ENCODE measurements at places on chromosomes 3 and 15. TPM values are rescaled to one million over a fixed set of nuclear protein-coding genes. Genes with fewer than 3 reads are reported as not detected.

GRCh38 chr3:13287833-13288232, 132.3 kb downstream of the NUP210 start:
- no peak for DNase-seq

DNA sequence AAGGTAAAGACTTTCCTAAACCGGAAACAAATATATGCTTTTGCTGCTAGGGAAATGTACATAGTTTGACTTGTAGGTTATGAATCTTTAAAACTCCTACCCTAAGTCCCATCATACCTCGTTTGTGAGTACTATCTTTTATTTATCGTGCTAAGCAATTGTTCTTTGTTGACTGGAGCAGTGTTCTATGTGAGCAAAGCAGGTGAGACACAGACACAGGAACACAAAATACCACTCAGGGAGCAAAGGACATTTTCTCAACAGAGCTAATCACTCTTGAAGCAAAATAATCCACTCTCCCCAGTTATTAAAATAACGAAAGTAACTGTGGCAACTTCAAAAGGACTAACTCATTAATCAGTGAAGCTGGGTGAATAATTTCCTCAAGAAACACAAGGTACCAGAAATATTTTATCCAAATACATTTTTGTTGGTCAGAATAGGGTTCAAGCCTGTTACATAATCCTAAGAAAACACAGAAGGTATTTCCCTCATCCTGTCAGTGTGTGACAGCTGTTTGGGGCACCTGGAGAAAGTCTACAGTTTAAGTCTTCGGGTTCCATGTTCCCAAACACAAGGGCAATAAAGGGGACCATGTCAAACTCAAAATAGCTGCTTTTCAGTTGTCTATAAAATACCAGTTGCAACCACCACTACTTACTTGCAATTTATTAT, 407.7 kb downstream of the FOXP1 start:
- no peak for DNase-seq

- no peak for DNase-seq
Measured at GRCh38 chr15:75198560-75199356, 2.9 kb upstream of the C15orf39 start.

DNA sequence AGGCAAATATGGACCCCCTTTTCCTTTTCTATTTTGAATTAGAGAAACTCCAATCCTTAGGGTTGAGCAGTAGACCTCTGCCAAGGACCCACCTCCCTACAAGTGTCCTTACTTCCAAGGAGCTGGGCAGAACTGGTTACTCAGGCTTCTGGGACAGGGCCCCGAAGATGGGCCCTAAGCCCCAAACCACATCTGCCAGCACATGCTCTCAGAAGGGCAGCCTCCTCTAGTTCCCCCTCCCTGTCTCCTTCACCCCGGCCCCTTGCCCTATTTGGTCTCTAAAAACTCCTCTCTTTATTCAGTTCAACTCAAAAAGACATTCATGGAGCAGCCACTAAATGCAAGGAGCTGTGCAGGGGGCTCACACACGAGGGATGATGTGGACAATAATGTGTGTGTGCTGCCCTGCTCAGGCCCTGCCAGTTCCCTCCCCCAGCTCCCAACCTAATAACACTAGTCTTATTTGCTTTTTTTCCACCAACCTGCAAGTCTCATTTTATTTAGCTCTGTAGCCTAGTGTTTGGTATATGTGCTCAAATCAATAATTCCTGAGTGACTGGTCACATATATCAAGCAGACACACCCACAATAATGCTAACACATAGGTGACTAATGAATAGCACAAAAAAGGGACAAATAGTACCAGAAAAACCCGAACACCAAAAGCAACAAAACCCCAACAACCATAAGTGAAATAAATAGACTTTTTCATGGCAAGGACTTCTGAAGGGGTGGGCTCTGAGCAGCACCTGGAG, 12.2 kb downstream of the ZDHHC3 start:
- DNase-seq = no peak

DNA sequence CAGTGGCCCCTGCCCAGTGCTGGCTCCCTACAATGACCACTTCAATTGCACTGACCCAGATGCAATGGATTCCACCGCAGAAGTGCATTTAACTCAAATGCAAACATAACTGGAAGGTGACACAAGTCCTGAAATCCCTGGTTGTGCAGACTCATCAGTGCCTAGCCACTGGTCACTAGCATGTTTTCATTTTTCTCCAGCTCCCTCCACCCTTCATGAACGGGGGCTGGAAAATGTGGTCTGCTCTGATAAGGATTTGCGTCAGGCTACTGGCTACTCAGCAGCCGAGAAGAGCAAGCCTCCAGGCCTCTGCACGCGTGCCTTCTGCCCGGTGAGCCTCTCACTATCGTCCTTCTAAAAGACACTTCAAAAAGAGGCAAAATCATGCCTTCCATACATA, 27.4 kb upstream of the FURIN start:
- no peak for DNase-seq

The FGF12 gene
- total RNA-seq = 1.7 TPM

DNA sequence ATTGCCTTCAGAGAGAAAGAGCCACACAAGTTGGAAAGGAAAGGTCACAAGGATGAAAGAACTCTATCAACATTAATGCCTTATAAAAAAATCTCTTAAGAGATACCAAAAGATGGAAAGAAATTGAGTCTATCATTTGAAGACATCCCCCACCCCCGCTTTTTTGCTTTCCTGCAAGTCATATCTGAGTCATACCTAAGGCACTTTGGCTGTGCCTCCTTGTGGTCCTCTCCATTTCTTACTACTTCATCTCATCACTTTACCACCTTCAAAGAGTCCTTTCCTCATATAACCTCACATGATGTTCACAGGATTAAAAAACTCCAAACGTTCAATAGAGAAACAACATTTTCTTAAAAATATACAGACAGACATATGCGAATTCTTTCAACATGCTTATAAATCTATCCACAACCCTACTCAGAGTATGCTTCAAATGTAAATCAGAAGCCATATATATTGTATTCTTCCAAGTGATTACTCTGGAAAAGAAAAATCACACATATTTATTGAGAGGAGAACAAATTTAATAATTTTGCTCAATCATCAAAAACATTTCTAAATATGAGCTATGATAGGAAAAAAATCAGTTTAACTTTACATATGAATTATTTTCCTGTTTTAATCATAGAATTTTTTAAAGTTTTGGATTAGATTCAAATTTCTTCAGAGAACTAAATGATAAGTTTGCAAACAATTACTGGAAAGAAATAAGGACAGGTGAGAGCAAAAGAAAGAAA, 1003.9 kb upstream of the CFAP20DC start:
- no peak for DNase-seq

- DNase-seq = no peak
Measured at GRCh38 chr3:72720566-72720965, 127.7 kb downstream of the SHQ1 start.

The ZNF385D gene
- total RNA-seq = 25.8 TPM

DNA sequence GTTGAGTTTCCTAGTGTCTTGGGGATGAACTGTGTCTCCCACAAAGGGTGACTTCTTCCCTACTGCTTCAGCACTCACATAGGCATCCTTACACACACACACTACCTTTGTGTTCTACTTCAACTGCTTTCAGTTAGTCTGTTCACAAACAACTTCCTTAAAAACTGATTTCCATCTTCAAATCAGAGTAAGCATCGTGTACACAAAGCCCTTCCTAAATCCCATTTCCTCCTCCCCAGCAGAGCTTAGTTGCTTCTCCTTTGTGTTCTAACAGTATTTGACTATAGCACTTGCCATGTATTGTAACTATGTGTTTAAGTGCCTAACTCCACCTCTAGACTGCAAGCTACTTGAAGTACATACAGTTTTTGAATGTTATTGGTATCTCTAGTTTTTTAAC, 71.7 kb downstream of the TNIK start:
- no peak for DNase-seq

Measured in posterior vena cava (tissue), 2 donors.